ENCODE measurements at places on chromosomes 3 and 15.

GRCh38 chr15:22884344-22884743 lies 45.9 kb downstream of the NIPA2 start:
- no peak for DNase-seq

- no peak for DNase-seq
Measured at GRCh38 chr3:123590685-123591450, 6.0 kb upstream of the HACD2 start.

- DNase-seq = no peak
Measured at GRCh38 chr15:73246898-73247297, 121.9 kb downstream of the HCN4 start.

GRCh38 chr3:3107858-3108257 lies 2.3 kb downstream of the IL5RA start:
- DNase-seq = no peak

All from DMS 273 treated with DMSO at 0.1 percent for 48 hours (cell line).